NCI-H460 (cell line): ENCODE measurements at places on chromosomes 13 and 19. TPM values are rescaled to one million over a fixed set of nuclear protein-coding genes. Genes with fewer than 3 reads are reported as not detected.
A peak's percentile ranks its signal among the peaks of the same experiment; 100 is the strongest.

DNA sequence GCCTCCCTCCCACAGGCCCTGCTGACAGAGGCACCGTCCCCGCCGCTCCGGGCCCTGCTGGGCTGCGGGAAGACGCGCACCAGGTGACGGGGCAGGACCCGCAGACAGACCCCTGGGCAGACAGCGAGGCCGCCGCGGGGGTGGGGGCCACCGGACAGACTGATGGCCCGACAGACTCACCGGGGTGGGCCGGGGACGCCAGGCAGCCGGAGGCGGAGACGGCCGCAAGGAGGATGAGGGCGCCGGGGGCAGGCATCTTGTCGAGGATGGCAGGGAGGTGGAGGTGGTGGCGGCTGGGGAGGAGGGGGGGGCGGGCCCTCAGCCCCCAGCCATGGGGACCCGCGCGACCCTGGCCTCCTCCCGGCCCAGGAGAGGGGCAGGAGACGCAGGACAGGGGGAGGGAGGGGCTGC lies 309 bp downstream of the LMTK3 start:
- DNase-seq: no peak

Gene SLAIN1
- 11.8 and 15.0 TPM in 2 replicates for total RNA-seq

DNA sequence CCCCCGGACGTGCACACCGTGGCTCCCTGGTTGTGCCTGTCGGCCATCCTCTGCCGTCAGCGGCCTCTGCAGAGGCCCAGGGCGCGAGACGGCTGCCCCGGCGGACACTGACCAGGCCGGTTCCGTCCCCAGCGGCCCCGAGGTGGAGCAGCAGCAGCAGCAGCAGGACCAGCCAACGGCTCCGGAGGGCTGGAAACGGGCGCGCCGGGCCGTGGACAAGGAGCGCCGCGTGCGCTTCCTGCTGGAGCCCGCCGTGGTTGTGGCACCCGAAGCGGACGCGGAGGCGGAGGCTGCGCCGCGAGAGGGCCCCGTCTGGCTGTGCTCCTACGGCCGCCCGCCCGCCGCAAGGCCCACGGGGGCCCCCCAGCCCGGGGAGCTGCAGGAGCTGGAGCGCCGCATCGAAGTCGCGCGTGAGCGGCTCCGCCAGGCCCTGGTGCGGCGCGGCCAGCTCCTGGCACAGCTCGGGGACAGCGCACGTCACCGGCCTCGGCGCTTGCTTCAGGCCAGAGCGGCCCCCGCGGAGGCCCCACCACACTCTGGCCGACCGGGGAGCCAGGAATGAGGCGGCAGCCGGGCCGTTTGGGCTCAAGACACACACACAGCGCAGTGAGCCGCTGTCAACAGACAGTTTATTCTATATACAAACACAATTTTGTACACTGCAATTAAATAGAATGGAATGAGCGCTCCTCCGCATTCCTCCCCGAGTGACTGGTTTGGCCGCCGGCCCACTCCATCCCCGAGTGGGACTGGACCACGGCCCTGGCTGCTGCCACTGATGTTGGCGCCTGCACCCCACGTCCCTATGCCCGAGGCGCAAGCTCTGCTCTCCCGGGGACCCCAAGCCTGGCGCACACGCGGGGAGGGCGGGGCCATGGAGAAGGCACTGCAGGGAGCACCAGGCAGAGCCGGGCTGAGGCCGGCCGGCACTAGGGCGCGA lies 9.1 kb downstream of the GRIN3B start:
- no peak for DNase-seq

- no peak for DNase-seq
These were observed 36.3 kb upstream of the SLC10A2 start for GRCh38 chr13:103102482-103102881.

GRCh38 chr19:17423429-17424208 lies 3.8 kb downstream of the MVB12A start:
- DNase-seq: no peak

Gene FFAR1
- total RNA-seq: not detected in 2 replicates

DNA sequence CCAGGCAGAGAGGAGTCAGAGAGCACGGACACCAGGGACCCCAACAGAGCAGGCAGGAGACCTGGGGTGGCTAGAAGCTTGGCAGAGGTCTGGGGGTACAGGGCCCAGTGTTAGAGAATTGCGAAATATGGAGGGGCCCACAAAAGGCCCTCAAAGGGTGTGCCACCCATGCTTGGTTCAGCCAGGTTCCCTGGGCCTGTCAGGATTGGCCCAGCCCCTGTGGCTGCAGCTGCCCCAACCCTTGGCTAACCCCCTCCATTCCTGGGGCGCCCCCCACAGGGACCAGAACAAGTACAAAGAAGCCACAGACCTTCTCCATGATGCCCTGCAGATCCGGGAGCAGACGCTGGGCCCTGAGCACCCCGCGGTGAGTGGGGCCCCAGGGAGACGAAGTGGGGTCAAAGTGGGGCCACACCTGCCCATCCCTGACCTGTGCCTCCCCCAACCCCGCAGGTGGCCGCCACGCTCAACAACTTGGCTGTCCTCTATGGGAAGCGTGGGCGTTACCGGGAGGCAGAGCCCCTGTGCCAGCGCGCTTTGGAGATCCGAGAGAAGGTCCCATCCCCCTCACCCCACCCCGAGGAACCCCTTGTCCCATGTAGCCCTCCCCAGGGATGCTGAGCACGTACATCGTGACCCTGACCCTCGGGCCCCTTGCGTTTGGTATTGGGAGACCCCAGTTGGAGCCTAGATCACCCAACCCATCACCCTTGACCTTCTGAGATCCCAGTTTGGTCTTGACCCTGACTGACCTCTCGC lies 8.0 kb downstream of the KLC3 start:
- no peak for DNase-seq

Gene ANGPTL4
- total RNA-seq: 42.5 and 43.0 TPM in 2 replicates

DNA sequence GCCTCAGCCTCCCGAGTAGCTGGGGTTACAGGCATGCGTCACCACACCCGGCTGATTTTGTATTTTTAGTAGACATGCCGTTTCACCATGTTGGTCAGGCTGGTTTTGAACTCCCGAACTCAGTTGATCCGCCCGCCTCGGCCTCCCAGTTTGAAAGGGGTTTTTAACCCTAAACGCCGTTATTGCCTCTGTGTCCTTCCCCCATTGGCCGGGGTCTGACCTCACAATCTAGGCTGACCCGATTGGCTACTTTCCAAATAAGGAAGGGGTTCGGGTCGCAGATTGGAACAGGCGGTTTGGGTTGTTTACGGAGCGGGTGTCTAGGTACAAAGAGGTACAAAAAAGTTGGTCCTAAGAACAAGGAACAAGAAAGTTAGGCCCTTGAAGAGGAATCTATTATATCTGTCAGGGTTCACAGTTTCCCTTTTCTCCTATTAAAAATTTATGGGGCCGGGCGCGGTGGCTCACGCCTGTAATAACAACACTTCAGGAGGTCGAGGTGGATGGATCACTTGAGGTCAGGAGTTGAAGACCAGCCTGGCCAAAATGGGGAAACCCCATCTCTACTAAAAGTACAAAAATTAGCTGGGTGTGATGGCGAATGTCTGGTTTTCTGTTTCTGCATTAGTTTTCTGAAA lies 1.0 kb downstream of the ZNF253 start:
- DNase-seq: no peak

DNA sequence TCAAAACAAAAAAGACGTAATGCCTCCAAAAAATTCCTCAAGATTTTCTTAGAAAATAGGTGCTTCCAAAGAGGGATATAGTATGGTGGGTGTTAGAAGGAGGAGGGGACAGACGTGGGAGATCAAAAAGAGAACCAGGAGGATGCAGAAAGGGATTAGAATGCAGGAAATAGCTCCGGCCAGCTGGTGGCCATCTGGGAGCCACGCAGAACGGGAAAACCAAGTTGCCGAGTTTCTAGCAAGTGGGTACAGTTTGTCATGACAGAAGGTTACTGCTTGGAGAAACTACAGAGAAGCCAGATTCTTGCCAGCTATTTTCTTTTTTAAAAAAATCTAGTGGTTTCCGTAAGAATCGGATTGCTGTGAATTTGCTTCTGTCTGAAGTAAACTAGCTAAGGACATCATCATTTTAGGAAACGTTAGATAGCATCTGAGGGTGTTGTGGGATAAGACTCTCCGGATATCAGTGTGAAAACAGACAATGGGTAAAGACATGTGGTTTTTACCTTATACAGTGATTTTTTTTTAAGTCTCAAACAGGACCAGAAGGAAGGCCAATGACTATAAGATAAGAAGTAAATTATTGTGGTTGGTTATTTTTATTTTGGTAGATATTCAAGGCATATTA lies 104.9 kb downstream of the HSPH1 start:
- no peak for DNase-seq

DNA sequence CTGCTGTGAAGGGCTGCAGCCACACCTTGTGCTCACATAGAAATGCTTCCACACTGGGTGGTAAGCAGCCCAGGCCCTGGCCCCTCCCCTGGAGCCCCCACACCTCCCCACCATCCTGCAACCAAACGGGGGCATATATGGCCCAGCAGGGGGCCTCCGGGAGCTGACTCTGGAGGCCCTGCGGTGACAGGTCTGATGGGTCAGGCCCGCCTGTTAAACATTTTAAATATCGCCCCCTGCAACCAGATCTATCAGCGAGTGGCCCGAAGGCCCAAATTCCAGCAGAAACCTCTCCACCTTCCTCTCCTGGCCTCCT lies 48.0 kb upstream of the KATNAL1 start:
- no peak for DNase-seq

Gene SBK3
- 0.32 TPM in 1 of 2 replicates, not detected in the other for total RNA-seq

- no peak for DNase-seq
These were observed 795.0 kb downstream of the DIAPH3 start for GRCh38 chr13:59368693-59369092.

GRCh38 chr13:113157929-113158747 lies at the start of gene PROZ:
PROZ (plus strand) TSS chr13:113158648; CDS start chr13:113158661, 13 bp downstream.
- DNase-seq: no peak

DNA sequence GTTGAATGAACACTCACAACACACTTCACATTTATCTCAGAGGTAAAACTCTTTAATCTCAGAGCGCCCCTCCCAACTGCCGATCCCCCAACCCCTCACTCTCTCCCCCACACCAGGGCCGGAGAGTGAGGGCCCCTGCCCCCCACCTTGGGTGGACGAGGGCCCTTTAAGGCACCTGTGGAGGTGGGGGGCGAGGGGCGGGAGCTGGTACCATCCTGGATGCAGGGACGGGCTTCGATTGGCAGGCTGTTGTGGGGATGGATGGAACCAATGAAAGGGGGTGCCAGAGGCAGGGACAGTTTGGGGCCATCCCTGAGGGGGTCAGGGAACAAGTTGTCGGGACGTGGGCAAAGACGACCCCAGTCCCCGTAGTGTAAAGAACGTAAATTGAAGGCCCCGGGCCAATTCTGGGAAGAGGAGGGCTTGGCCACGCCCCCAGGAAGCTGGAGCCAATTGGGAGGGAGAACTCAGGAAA lies 1.7 kb upstream of the PNKP start:
- DNase-seq: no peak

Gene PLVAP
- total RNA-seq: not detected in 2 replicates

- no peak for DNase-seq
These were observed 113.8 kb downstream of the TBC1D4 start for GRCh38 chr13:75368167-75368566.

- no peak for DNase-seq
These were observed 81.2 kb downstream of the NHLRC3 start for GRCh38 chr13:39119422-39119821.

Gene TNFRSF19
- total RNA-seq: 26.5 and 31.3 TPM in 2 replicates

GRCh38 chr13:83515268-83516015 lies 366.8 kb downstream of the SLITRK1 start:
- peak; percentile 12 for DNase-seq

GRCh38 chr13:50203256-50203941 lies 188.2 kb downstream of the KCNRG start:
- no peak for DNase-seq

GRCh38 chr19:29841559-29842367 lies 30.0 kb downstream of the CCNE1 start:
- no peak for DNase-seq

DNA sequence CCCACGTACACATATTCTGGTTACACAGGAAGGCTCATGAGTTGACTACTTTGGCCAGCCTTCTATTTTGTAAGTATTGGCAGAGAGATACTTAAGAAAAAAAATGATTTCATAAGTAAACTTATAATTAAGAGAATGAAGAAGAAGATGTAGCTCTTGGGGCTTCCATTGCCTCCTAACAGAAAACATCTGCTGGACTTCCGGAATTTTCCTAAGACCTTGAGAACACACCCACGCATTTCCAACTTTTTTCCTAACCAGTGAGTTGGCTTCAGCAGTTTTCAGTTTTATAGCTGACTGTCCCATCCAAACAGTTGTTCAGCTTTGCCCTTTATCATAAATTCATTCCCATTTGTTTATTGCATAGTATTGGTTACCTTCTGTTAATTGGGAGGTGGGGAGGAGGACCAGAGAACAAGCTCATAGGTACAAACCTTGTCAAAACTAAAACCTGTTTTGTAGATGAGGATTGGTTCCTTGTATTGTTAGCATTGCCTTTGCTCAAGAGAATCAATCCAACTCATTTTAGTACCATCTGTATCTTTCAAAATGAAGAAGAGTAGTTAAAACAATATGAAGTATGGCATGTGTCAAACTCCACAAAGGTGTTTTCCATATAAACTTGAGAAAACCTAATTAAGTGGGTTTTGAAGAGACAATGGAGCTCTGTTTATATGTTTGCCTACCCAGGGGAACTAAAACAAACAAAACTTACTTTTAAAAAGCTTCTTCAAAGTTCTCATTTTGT lies 93.9 kb downstream of the COL4A2 start:
- DNase-seq: no peak

GRCh38 chr19:50890422-50891252 lies 17.4 kb downstream of the KLK2 start:
- DNase-seq: no peak

DNA sequence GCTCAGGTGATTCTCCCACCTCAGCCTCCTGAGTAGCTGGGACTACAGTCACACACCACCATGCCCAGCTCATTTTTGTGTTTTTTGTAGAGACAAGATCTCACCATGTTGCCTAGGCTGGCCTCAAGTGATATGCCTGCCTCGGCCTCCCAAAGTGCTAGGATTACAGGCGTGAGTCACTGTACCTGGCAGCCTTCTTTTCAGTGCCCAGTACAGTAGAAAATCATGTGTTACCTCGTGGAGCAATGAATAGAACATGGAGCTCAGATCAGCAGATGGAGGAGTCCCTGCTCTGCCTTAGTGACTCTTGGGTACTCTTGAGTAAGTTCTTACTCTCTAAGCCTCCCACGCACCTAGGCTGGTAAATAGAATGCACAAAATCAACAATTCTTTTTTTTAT lies 44.7 kb downstream of the THSD1 start:
- no peak for DNase-seq

GRCh38 chr19:18167975-18168645 lies 5.5 kb upstream of the IFI30 start:
- DNase-seq: no peak

GRCh38 chr19:32498648-32499200 lies 82.3 kb upstream of the PDCD5 start:
- no peak for DNase-seq

DNA sequence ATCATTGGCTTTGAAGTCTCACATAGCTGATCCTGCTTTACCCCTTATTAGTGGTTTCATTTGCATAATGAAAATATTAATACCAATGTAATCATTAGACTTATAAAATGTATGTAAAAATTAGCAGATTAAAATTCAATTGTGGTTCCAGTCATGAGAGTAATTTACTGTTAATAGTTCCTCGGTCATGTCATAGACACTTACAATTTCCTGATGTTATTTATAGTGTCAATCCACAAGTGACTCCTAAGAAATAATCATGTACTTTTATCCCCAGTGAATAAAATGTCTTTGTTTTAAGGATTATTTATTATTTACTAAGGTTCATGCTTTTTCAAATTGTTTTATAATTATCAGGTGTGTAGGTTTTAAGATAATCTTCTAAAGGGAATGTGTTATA lies 138.5 kb downstream of the PCDH9 start:
- DNase-seq: no peak

Gene ZNF724
- total RNA-seq: 4.8 and 5.3 TPM in 2 replicates
